ENCODE measurements at places on chromosomes 13 and 19.
A peak's percentile ranks its signal among the peaks of the same experiment; 100 is the strongest.

GRCh38 chr13:109387471-109387870 lies 398.9 kb downstream of the IRS2 start:
- DNase-seq: no peak

DNA sequence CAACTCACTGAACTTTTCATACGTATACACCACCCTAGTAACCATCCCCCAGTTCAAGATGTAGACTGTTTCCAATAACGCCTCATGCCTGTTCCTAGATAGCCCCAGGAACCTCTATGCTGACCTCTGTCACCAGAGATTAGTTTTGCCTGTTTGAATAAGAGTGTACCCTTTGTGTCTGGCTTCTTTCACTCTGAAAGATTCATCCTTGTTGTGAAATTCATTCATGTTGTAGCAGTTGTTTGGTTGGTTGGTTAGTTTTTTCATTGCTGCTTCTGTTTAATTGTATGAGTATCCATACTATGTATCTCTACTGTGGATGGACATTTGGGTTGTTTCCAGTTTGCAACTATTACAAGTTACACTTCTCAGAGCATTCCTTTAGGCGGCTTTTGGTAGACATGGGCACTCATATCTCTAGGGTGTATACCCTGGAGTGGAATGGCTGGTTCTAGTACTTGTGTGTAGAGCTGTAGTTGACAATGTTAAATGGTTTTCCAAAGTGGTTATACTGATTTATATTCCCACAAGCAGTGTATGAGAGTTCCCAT lies 1.6 kb downstream of the RNASEH2B start:
- DNase-seq: peak; percentile 11

GRCh38 chr19:50817941-50818858 lies 5.4 kb downstream of the KLK1 start:
- DNase-seq: peak; percentile 83

- DNase-seq: no peak
These were observed 19.4 kb upstream of the RANBP3 start for GRCh38 chr19:5997371-5997770.

GRCh38 chr13:60869225-60869624 lies 472.2 kb downstream of the TDRD3 start:
- no peak for DNase-seq

DNA sequence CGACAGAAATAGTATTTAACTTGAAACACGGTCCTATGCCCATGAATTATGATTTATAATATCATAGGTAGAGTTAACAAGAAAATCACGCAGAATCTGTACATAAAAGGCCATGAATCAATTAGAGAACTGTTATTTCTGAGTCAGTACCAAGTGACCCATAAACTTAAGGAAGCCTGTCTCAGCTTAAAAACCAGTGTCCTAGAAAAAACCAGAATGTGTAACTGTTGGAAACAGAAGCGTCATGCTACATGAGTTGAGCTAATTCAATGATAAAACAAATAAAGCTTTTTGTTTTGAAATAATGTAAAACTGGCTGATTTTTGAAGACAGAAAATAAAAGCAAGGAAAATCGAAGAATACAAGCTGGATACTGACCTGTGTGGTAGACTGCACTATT lies 34.8 kb upstream of the SGCG start:
- no peak for DNase-seq
